NCI-H1436 treated with DMSO at 0.1 percent for 48 hours (cell line): ENCODE measurements at places on chromosomes 11 and 22.

GRCh38 chr11:96293598-96294021 is 49.4 kb downstream of the MAML2 start:
- DNase-seq: no peak

GRCh38 chr11:12922418-12922817 is 86.7 kb upstream of the RASSF10 start:
- no peak for DNase-seq

DNA sequence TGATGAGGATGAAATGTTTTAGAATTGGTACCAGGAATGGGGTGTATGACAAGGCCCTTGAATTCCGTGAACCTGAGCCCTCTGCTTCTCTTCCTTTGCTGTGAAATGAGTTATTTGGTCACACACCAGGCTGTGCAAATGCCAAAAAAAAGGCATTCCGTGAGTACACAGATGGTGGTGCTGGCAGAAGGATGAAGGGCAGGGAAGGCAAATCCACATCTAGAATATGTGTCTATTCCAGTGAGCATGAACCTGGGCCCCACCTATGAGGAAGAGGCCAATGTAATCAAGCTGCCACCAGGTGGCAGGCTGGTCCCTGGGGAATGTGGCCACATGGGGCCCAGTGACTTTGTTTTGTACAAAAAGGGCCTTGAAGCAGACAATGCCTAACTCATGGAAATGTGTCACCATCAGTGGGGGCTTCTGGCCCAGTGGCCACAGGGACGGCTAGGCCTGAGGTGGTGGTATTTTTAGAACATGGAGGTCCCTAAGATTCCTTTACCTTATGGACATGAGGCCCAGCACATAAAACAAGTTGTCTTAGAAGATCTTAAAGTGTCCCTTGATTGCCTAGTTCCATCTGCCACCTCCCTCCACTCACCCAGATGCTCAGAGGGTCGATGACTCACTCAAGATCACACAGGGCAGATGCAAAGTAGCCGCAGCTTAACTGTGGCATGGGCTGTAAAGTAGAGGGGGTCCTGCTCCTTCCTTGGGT is 3.9 kb upstream of the RNF215 start:
- no peak for DNase-seq

DNA sequence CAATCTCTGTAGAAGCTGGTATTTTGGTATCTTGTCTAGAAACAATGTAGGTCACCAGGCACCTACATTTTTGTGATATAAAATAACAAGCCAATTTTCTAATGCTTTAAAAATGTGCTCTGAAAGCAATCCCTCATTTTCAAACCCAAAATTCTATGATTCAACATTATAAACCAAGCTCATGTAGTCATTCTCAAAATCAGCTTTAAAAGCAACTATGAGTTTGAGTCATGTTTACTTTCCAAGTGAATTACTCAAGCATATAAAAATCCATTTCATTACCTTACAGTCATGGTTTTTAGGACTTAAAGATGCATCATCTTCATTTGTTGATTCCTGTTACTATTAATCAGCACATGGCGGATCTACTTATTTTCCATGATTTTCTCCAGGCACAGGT is 216.4 kb downstream of the GRM5 start:
- DNase-seq: no peak

- no peak for DNase-seq
These were observed 75.3 kb downstream of the SC5D start for GRCh38 chr11:121367844-121368225.

GRCh38 chr22:29266564-29267461 is 968 bp downstream of the RHBDD3 start:
- no peak for DNase-seq
